ENCODE measurements at places on chromosomes 3 and 15.
A peak's percentile ranks its signal among the peaks of the same experiment; 100 is the strongest.

GRCh38 chr15:73335471-73335870 is 33.3 kb downstream of the HCN4 start:
- no peak for DNase-seq

GRCh38 chr15:69154684-69155083 is 5.8 kb upstream of the GLCE start:
- no peak for DNase-seq

DNA sequence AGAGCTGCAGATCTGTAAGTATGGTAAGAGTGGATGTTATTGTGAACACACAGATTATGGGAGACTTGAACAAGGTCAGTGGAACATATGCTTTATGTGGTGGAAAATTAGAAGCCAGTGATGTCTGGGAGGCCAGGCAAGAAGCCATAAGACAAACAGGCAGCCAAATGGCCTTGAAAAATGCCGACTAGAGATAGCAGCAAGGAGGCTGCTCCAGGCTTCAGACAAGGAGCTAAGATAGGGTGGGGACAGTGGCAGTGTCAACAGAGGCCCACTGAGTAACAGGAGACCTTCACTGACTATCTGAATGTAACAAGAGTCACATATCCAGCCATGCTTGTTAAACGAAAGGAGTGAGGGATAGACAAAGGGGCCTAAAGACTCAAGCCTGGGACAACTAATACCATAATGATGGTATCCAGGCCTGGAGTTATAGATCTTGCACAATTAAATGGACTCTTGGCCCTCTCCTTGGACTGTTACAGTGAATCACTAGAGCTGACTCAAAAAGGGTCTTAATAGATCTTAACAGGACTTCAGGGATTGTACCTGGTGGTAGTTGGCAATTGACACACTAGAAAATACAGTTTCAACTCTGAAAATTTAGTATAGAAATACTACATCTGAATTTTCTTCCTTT is 50.6 kb downstream of the CFAP20DC start:
- DNase-seq = no peak

GRCh38 chr3:17023006-17023664 is 138.4 kb downstream of the PLCL2 start:
- peak; percentile 56 for DNase-seq

DNA sequence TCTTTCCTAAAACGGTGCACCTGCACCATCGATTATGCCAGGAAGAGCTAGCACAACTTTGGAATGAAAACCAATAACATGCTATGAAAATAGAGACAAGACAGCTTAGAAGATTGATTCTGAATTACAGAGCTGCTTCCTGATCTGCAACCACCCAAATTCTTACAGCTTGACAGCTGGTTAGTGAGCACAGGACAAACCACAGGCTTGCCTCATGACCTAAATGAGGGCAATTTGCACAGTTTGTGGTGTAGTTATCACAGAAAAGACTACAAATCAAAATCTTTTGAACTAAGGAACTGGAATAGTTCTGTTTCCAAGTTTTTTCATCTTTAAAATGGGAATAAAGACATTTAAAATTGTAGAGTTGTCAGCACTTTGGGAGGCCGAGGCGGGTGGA is 533.5 kb downstream of the NAALADL2 start:
- DNase-seq = no peak

DNA sequence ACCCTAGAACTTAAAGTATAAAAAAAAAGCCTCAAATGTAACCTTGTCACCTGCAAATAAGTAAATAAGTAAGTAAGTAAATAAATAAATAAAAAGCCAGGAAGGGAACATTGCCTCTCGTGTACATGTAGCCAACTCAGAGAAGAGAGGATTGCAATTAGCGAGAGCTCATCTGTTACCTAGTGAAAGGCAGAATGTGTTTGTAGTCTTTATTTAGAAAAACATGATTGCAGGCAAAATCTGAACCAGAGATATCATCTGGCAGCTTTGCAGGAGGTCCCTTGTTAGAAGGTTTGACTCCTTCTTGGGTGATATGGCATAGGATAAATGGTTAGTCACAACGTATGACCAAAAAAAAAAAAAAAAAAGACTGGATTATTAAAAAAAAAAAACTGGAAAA is 71.6 kb upstream of the SYN2 start:
- no peak for DNase-seq

DNA sequence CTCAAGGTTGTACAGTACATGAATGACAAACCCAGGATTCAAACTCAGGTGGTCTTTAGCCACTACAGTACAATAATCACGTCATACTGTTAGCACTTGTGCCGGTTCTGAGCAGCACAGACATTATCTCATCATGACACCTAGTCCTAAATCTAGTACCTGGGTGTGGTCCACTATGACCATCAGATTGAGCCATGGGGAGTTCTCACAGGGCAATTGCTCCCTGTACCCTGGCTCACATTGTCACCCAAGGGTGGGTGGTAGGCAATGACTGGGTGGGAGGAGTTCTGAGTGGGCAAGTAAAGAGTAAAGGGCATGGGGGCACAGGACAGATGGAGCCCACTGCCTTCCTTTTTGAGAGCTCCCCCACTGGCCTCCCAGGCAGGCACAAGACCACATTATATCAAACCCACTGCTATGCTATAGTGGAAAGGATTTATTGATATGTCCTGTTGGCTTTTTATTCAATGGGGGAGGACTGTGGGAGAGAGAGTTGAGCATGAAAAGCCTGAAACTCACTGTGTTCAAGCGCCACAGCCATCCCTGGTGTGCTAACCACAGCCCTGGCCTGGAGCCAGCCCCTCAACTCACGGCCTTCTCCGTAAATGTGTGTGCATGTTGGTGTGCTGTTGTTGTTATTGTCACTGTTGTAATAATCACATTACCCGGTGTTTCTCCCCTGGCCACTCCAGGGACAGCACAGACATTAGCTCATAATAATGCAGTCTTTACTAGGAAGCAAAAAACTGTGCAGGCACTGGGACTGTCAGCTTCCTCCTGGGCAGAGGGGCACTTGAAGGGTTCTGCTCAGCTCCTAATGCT is 27.3 kb downstream of the ADCY5 start:
- no peak for DNase-seq
